Gastrocnemius medialis (tissue), 4 donors: ENCODE measurements at places on chromosomes 6 and 20. TPM values are rescaled to one million over a fixed set of nuclear protein-coding genes. Genes with fewer than 3 reads are reported as not detected.

Gene ADIG
- total RNA-seq: not detected

Gene BHLHE23
- not detected for total RNA-seq

Gene SLC17A1
- total RNA-seq: not detected

Gene FRS3
- total RNA-seq: 6.9 TPM

Gene PCNA
- total RNA-seq: 19.1 TPM

Gene BANF2
- total RNA-seq: not detected

Gene CRIP3
- not detected for total RNA-seq

Gene RSPH9
- not detected for total RNA-seq

Gene SMLR1
- not detected for total RNA-seq

Gene DLL1
- 3.7 TPM for total RNA-seq

Gene OR2B3
- total RNA-seq: not detected

Gene CFB
- 1.0 TPM for total RNA-seq

Gene ELOVL4
- not detected for total RNA-seq

Gene EBF4
- 1.1 TPM for total RNA-seq

Gene LY6G6C
- not detected for total RNA-seq

Gene ASIP
- total RNA-seq: not detected

Gene SLC26A8
- not detected for total RNA-seq

Gene RALY
- 101 TPM for total RNA-seq

Gene NKX2-2
- total RNA-seq: not detected

Gene UNC5CL
- total RNA-seq: 0.52 TPM

Gene PSORS1C2
- total RNA-seq: not detected

Gene BCAS1
- total RNA-seq: not detected

Gene DIDO1
- total RNA-seq: 29.7 TPM

Gene NRSN2
- 1.3 TPM for total RNA-seq

Gene CST4
- not detected for total RNA-seq

Gene NR2E1
- not detected for total RNA-seq

Gene NMBR
- total RNA-seq: not detected

Gene POU3F2
- total RNA-seq: 0.07 TPM

Gene RIPPLY2
- total RNA-seq: not detected

Gene GTSF1L
- total RNA-seq: not detected

Gene ARFGAP1
- total RNA-seq: 24.4 TPM

Gene C6orf132
- 0.05 TPM for total RNA-seq

Gene PTK7
- 0.15 TPM for total RNA-seq

Gene DDX39B
- total RNA-seq: 156 TPM

Gene KIAA1755
- total RNA-seq: 0.41 TPM
